ENCODE measurements at places on chromosomes 5 and 9. TPM values are rescaled to one million over a fixed set of nuclear protein-coding genes. Genes with fewer than 3 reads are reported as not detected.

GRCh38 chr5:145825751-145826180 is 9.4 kb downstream of the PRELID2 start:
- no peak for DNase-seq

DNA sequence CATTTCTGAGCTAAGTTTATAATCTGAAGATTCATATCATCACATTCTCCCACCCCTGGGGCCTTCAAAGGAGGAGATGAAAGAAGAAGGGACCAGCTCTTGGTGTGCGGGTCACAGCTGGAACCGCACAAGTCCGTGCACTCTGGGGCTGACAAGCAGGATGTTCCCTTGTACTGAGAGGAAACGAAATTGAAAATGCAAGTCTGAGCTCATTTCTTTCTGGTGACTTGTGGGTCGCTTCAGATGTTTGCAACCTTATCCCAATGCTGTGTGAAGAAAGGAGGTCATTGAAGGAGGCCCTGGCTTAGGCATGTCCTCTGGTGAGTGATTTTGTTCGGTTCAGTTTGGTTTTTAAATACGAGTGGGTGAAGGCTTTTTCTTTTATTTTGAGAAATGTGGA is 59.6 kb downstream of the C9orf152 start:
- no peak for DNase-seq

DNA sequence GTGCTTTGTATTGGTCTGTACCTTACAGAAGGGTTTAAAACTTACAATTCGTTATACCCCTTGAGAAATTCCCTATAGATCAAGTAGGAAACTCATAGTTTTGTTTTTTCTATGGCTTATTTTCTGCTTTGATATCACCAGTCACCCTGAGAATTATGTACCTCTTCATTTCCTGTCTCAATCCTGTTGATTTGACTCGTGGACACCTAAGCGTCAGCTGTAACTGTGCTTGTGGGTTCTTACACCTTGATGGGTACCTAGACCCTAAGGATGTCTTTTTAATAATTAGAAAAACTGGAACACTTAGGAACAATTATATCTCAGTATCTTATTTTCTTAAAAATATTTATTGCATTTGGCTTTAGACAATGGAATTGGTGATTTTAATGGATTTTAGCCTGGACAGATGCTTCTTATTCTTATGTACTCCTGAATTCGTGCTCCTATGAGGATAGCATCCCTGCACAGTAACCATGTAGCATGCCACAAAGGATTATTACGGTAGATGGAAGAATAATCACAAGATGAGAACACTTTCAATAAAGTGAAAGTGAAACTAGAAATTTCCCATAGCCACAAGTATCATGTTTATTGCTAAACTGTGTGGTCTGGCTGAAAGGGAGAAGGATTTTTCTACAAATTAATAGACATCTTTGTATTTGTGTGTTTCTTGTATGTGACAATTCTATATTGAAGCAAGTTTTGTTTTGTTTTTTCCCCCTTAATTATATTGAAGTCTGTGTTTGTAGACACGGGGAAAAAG is 1920.3 kb upstream of the WWC1 start:
- DNase-seq, result no peak

GRCh38 chr9:136984464-136985026 is 1.8 kb downstream of the LCNL1 start:
- no peak for DNase-seq

DNA sequence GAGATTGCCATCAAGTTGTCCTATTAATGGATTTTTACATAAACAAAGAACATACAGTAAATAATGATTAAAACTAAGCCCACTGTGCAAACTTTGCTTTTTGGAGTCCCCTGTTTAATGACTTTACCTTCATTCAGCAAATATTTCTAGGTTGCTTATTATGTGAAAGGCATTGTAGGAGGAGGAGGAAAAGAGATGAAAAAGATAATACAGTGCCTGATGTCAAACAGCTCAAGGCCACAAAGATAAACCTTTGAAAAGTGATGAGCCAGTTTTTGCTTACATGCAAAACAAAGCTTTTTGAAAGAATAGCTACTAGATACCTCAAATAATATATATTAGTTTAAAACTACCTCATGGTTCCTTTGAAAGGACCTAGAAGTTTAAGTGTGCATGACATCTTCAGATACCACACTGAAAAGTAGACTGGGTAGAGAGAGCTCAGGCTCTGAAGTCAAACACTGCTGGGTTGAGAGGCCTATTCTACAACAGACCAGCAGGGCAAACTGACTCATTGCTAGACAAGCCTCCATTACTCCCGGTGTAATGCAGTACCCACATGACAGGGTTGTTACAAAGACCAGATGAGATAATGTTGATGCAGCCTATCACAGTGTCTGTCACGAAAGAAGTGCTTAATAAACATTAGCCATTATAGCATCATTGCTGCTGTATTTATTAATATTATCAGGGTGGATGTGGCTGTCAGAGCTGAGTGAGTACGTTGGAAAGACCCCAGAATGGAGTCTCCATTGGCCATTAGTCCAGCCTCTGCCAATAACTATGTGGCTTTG is 11.8 kb downstream of the DEPDC1B start:
- DNase-seq, result no peak

DNA sequence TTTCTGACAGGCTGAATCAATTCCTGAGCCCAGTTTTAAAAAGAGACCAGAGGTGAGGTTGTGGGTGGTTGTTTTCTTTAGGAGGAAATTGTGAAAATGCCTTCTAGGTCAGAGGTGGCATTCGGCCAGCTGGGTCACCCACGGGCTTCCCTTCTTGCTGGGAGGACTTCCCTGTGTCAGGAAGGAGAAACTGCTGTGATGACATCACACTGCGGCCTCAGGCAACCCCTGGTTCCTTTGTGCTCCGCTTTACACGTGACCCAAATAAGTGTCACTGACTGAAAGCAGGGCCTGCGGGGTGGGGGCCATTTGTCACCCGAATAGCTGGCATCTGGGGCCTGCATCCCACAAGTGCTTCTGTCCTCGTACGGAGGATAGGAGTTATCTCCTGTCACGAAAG is 39.7 kb downstream of the FABP6 start:
- DNase-seq, result peak; percentile 73

DNA sequence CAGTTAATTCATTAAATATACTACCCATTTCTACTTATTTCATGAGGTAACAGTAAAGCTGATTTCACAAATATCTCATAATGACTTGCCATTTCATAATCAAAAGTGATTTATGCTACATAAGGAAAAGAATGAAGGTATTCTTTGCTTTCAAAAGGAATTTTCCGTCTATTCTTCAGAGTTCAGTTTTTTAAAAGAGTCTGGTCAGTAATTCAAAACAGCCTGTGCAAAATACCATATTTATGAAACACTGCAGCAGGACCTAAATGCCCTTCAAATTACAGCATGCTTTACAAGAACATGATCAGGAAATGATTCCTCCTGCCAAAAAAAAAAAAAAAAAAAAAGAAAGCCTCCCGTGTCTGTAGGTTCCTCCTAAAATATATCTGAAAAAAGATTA is 154.7 kb downstream of the KIAA0825 start:
- no peak for DNase-seq

DNA sequence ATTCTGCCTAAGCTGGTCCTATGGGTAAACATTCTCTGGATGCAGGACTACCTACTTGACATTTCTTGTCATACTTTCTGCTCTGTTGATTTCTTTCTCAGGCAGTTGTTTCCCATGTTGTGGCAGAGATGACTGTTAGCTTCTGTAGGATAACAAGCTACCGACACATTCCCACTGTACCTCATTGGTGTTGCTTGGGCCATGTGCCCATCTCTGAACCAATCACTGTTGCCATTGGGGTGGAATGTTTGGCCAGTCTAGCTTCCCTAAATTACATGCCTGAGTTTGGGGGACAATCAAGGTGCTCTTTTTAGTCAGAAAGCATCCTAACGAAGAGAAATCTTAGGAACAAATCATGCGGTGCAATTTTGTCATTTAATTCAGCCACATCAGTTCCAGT is 212.0 kb downstream of the KDM4C start:
- no peak for DNase-seq

GRCh38 chr5:127406326-127407121 is 110.9 kb upstream of the PRRC1 start:
- DNase-seq, result no peak

GRCh38 chr5:176132471-176133288 is 105.5 kb upstream of the SIMC1 start:
- no peak for DNase-seq

DNA sequence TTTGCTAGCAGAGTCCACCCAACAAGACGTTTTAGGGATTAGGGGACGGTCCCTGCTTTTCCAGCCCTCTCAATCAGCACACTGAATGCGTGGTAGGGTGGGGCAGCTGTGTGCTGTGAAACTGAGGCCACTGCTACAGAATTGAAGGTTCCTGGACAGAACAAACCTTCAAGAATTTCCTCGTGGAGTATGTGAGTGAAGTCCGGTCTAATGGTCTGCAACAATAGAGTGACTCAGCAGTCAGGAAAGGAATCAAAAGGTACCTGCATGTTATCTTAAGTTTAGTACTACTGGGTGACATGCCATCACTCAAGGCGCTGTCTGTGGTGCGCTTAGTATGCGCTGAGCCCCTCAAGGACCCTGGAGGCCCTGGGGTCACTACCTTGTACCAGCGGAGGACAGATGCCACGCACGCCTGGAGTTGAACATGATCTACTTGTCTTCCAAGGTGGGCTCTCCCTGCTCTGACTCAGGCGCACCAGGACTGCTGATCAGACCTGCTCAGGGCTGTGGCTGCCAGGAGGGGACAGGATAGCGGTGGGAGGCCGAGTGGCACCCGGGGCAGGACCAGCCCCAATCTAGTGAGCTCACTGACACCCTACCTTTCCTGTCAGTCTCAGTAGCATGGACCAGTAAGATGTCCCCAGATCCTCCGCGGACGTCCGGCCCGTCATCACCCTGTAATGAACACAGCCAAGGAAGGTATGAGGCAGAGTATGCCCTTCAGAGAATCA is 50.5 kb downstream of the PRRT1B start:
- DNase-seq, result no peak

GRCh38 chr9:23829580-23830475 is 3.8 kb upstream of the ELAVL2 start:
- no peak for DNase-seq

Gene PANK3
- 23.8 TPM for total RNA-seq

Gene PPP2R2B
- 0.26 TPM for total RNA-seq

Gene TLR4
- 25.6 TPM for total RNA-seq

All from uterus (tissue), 4 donors.